ENCODE measurements at places on chromosomes 11 and 22. TPM values are rescaled to one million over a fixed set of nuclear protein-coding genes. Genes with fewer than 3 reads are reported as not detected.

DNA sequence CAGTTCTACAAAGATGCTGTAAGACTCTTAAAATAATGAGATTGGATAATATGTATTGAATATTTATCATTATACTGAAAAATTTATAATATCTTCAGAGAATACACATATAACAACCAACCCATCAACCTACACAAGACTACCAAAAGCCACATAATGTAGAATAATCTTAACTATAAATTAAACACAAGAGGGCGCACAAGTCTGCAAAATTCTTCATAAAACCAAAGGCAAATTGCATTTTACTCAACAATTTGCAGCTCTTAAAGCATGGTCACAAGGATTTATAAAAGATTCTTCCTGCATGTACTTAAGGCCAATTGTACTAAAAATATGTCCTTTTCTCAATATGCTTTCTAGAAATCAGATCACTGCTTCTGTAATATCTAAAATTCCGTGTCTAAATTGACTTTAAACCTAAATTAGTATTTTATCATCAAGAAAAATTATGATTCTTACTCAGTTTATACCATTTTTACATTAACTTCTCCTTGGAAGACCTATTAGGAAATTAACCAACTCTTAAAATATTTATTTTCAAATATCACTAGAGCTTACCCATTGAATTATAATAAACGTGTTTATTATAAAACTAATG, 79.0 kb downstream of the TTC28 start:
- DNase-seq = peak; percentile 33

DNA sequence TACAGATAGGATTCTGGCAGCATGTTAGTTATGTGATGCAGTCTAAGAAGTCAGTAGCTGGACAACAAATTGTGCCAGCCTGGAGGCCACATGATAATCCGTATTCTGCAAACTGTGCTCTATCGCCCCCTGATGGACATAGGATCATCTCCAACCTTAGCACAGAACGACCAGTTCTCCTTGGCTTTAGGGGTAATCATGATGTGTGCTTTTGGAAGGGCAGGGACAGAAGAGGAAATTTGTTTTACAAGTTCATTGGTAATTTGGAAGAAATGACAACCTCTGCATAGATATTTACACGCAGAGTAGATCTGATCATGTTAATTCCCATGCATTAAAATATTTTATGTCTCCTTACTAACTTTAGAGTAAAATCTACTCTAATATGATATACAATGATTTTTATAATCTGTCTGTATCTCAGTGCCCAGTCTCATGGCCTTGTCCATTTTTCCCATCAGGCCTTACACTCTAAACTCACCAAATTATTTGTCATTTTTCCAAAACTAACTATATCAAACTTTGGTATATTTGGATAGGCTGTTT, 12.1 kb downstream of the OR10D3 start:
- DNase-seq = peak; percentile 53

- DNase-seq = no peak
These were observed 32.7 kb downstream of the ASCL2 start for GRCh38 chr11:2237457-2238238.

DNA sequence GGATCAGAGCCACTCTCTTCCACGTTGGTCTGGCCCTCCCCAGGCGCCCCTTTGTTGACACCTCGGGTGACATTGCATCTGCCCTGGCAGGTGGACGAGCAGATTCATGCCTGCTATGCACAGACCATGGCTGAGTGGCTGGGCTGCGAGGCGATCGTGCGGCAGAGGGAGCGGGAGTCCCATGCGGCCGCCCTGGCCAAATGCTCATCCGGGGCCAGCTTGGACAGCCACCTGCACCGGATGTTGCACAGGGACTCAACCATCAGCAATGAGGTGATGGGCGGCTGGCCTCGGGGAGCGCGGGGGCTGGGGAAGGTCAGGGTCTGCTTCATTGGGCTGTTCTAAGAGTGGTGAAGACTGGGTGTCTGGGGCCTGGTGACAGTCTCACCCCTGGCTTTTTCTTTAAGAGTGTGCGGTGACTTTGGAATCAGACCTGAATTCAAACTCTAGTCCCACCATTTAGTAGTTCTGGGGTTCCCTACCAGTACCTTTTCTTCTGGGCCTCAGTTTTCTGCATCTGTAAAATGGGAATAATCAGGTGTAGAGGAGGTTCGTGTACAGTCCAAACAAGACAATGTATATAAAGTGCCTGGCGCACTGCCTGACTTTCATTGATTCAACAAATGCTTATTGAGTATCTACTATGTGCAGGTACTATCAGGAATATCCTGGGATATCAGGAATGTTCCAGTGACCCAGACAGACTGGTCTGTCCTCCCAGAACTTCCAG, 53.0 kb downstream of the LHFPL7 start:
- DNase-seq = no peak

The GRIK4 gene
- 0.12 TPM for total RNA-seq

The APOBEC3H gene
- 24.4 TPM for total RNA-seq

DNA sequence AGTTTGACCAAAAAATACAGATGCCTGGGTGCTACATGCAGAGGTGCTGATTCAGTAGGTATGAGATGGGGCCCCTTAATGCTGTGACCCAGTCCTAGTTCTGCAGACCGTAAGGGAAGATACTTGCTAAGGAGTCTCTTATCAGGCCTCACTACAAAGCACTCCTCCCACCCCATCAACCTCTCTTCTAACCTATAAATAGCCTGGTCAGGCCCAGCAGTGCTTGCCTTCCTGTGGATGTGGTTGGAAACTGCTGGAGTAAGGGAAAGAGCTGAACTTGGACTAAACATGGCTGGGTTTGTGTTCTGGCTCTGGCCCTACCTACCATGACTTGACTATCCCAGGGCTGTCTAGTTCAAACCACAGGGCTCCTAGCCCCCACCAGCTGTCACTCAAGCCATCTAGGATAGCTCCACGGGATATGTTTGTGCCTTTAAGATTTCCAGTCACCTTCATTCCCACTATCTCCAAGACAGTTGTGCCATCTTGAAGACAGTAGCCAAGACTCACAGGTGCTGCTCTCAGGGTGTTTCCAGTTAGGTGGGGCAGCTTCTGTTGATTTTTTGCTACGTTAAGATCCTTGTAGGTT, 9.5 kb upstream of the DKK3 start:
- no peak for DNase-seq

The OR4D6 gene
- not detected for total RNA-seq

The PATE2 gene
- not detected for total RNA-seq

- DNase-seq = no peak
These were observed 88.6 kb upstream of the KCNQ1OT1 start for GRCh38 chr11:2788168-2789071.

GRCh38 chr11:119194811-119195440, 9.7 kb downstream of the NHERF4 start:
- DNase-seq = no peak

GRCh38 chr11:2132874-2133240, 6.3 kb downstream of the IGF2 start:
- no peak for DNase-seq

DNA sequence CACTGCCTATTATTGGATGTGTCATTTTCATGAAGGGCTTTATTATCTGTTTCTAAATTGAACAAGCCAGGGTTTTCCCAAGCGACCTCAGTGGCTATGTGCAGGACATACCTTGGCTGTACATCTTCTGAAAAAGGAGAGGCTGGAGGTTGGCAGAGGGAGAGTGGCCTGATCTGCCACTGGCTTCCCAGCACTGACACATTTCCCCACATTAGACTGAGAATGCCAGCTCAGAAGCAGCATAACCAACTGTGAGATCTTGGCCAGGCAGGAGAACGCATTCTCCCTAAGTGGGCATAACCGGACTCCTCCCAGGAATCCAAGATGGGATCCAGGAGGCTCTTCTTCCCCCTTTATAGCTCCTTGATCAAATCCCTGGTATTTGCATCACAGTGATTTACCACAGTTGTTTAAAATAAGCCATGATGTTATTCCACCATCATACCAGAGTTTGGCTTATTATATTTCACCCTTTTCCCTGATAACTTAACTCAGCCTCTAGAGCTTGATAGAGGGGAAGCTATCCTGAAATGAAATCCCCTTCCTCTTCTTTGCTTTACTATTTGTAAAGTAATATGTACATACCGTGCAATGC, 33.8 kb downstream of the AMOTL1 start:
- no peak for DNase-seq

The NXPE1 gene
- total RNA-seq = not detected
